Natural killer cell (primary cell): ENCODE measurements at places on chromosomes 7 and 10. TPM values are rescaled to one million over a fixed set of nuclear protein-coding genes. Genes with fewer than 3 reads are reported as not detected.

Gene SLC18A3
- not detected for total RNA-seq

Gene VWDE
- not detected for total RNA-seq

Gene TMEM184A
- total RNA-seq = not detected

Gene TOMM7
- 194 TPM for total RNA-seq

Gene HUS1
- 55.6 TPM for total RNA-seq

Gene DLG5
- 75.0 TPM for total RNA-seq

DNA sequence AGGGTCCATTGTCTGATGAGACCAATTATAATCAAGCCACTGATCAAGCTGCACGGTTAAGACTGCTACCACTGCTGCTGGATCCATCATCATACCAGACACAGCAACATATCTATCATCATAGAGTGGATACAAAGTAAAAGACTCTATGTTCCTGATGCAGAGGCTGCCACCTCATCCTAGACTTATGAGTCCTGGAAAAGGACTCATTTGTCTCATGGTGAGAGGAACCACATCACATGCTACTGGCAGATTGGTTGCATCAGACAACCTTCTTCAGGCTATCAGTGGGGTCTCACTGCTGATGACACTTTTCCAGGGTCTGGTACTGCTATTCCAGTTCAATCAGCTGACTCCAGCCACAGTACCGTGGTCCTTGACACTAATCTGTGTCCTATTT lies 79.0 kb downstream of the ABI1 start:
- DNase-seq = no peak

- no peak for DNase-seq
Measured at GRCh38 chr7:15015545-15016314, 113.2 kb upstream of the DGKB start.

- no peak for DNase-seq
Measured at GRCh38 chr7:69959789-69960499, 361.7 kb downstream of the AUTS2 start.

GRCh38 chr7:138515001-138515528 lies 55.0 kb downstream of the TRIM24 start:
- no peak for DNase-seq

- no peak for DNase-seq
Measured at GRCh38 chr7:70812511-70812910, 319.4 kb upstream of the GALNT17 start.
